Fibroblast of skin of back (primary cell): ENCODE measurements at places on chromosomes 13 and 19.

- DNase-seq, result no peak
These were observed 89.0 kb downstream of the TEX29 start for GRCh38 chr13:111409413-111409812.

- peak; percentile 34 for DNase-seq
These were observed 630 bp downstream of the NUCB1 start for GRCh38 chr19:48900477-48901406.

DNA sequence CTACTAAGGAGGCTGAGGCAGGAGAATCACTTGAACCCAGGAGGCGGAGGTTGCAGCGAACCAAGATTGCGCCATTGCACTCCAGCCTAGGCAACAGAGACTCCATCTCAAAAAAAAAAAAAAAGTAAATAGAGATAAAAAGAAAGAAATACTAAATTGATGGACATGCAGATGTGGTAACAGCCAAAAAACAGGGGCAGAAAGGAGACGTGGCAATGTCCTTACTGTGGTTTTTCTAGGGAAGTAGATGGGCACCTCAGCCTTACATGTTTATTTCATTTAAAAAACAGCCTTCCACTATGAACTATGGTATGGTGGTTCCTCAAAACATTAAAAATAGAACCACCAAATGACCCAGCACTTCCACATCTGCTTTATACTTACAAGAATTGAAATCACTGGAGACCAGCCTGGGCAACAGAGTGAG lies 6.5 kb upstream of the EIF3G start:
- DNase-seq, result no peak

GRCh38 chr19:13089139-13089856 lies 13.4 kb downstream of the LYL1 start:
- DNase-seq, result no peak

- DNase-seq, result peak; percentile 56
These were observed 984 bp downstream of the SIX5 start for GRCh38 chr19:45767881-45768654.

DNA sequence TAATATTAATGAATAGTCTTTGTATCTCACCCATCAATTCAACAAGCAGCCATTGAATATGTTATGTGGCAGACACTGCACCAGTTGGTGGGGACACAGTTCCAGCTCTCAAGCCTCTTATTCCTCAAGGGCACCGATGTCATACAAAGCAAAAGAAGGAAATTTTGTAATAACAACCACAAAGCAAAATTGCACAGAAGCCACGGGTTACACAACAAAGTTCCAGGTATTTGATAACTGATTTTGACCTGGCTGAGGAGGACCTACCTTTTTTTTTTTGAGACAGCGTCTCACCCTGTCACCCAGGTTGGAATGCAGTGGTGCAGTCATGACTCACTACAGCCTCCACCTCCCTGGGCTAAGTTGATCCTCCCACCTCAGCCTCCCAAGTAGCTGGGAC lies 266.7 kb downstream of the FOXO1 start:
- DNase-seq, result no peak

GRCh38 chr13:98033277-98034247 lies 80.1 kb downstream of the IPO5 start:
- peak; percentile 74 for DNase-seq

- no peak for DNase-seq
These were observed 28.3 kb downstream of the OR10H4 start for GRCh38 chr19:15976836-15977689.
